ENCODE measurements at places on chromosomes 3 and 15.

DNA sequence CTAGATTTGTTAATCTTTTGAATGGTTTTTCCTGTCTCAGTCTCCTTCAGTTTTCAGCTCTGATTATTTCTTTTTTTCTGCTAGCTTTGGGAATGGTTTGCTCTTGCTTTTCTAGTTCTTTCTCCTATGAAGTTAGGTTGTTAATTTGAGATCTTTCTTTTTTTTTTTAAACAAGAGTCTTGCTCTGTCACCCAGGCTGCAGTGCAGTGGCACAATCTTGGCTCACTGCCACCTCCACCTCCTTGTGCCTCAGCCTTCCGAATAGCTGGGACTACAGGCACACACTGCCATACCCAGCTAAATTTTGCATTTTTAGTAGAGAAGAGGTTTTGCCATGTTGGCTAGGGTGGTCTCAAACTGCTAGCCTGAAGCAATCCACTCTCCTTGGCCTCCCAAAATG lies 56.7 kb downstream of the UQCC5 start:
- DNase-seq: no peak

DNA sequence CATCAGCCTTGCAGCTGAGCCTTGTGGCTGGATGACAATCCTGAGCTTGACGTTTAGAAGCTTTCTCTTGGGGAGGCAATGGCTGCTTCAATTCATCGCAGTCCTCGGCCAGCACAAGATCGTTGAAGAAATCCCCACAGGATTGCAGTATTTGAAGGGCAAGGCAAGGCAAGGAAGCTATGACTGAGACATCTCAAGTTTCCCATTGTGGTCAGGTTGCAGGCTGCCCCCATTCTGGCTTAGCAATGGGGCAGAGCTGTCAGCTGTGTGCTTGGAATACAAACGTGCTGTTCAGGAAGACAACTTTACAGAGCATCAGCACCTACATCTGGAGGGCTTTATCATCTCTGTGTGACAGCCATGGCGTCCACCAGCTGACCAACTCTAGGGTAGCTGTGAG lies 275.9 kb upstream of the TBL1XR1 start:
- DNase-seq: no peak

DNA sequence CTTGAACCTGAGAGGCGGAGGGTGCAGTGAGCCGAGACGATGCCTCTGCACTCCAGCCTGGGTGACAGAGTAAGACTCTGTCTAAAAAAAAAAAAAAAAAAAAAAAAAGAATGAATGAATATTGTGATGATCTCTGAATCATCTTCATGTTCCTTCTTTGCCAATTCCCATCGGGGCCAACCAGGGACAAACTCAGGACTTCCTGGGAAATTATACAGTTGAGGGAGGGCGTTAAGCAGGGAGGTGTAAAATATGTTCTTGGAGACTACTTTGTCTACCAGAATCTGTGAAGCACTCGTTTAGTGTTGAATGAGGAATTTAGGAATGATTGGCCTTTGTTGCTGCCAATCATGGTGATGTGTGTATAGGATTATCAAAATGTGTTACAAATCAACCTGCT lies 210.6 kb downstream of the PTPRG start:
- DNase-seq: no peak

DNA sequence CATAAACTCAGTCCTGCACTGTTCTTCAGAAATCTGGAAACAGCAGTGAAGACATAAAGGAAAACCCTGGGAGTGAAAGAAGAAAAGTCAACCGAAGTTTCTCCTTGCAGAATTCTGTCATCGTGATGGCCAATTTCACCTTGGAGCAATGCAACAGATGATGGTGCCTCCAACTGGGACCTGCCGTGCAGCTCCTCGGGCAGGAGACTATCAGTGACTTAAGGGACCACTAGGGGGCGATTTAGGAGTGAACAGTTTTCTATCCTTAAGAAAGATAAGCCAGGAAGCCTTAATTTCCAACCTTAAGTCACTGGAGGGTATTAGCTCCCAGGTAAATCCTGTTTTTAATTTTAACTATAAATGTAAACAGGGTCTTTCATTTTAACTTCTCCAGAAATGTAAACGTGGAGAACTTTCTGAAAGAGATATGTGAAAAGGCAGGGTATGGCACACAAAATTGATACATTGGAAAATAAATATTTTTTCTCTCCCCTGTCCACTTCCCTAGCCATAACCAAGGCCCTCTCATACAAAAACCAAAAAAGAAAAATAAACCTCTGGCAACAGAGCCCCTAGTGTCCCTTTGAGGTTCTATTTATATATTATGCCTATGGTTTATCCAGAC lies 116.3 kb downstream of the PDZRN3 start:
- peak; percentile 50 for DNase-seq
